Cortex of kidney (tissue), 1 donor: ENCODE measurements at places on chromosomes 2 and 18.

DNA sequence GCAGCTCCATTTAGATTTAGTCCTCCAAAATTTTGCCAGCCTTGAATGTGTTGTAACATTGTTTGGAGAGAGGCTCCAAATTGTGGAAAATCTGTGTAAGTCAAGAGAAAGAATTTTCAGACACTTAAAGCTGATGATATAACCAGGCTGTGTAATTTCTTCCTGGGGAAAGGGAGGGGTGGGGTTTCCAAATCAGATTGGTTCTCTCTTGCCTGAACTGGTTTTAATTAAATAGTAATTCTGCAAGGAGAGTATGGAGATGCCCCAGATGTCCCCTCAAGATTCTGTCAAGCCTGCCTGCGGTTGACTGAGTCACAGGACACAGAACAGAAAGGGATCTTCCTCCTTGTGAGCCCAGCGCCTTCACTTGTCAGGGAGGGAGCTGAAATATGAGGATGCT, 54.5 kb downstream of the C18orf63 start:
- DNase-seq: no peak

GRCh38 chr2:74464406-74464805, 776 bp downstream of the MOGS start:
- no peak for DNase-seq

GRCh38 chr2:191942090-191942738, 95.3 kb upstream of the CAVIN2 start:
- DNase-seq: no peak

- no peak for DNase-seq
Observed at GRCh38 chr18:40937386-40937785, 1017.6 kb upstream of the PIK3C3 start.

- no peak for DNase-seq
Observed at GRCh38 chr2:185970148-185970852, 231.7 kb downstream of the FSIP2 start.

DNA sequence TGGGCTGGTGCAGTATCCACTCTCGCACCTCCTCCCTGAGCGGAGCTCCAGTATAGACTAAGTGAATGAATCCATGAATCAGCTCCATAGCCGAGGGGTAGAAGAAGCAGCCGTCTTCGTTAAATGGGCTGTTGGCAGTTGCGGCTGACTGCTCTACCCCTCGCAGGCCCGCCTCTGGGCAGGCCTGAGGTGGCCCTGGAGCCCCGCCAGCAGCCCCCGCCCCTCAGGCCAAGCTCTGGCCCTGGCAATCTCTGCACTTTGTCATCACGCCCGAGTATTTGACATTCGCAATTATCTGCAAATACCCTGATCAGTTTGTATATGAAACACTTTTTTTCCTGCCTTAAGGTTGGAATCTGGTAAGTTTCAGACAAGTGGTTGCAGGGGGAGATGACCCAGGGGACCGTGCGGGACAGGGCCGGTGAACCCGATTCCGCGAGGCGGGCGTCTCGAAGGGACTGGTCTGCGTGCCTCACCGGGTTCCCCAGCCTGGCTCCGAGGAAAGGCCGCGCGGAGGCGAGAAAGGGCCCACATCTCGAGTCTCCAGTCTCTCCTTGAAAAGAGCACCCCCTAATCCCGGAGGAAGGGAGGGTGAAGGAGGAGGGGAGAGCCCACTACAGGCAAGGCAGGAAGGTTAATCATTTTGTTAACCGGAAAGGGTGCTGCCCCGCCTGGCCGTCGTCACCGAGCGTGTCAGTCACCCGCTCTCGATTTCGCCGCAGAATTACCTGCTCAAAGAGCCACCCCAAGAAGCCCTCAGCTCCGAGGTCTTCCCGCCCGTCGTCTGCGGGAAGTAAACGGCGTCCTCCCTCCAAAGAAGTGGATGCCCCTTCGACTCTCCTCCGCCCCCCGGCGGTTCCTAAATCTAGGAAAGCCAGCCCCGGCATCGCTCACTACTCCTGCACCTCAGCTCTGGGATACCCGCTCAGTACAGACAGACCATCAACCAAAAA, 11.1 kb upstream of the SATB2 start:
- DNase-seq: no peak

GRCh38 chr2:27006602-27007415, 26.0 kb upstream of the TMEM214 start:
- DNase-seq: no peak

DNA sequence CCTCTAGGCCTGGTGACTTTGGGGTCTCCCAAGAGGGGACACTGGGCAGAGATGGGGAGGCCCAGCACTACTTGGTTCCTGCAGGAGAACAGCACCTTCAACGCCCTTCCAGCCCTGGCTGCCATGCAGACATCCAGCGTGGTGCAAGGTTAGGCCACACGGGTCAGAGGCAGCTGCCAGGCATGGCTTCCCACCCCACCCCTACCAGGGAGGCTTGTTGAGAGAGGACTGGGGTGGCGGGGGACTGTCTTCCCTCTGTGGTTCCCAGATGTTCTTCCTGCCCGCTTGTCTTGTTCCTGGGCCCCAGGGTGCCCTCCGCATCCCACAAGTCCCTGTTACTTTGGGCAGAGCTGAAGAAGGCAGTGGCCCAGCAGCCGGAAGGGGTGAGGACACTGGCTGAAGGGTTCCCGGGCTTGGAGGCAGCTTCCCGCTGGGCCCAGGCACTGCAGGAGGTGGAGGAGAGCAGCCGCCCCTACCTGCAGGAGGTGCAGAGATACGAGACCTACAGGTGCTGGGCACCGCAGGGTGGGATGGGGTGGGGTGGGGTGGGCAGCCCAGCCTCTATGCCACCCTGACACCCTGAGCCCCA, 4.5 kb downstream of the PROM2 start:
- DNase-seq: no peak

DNA sequence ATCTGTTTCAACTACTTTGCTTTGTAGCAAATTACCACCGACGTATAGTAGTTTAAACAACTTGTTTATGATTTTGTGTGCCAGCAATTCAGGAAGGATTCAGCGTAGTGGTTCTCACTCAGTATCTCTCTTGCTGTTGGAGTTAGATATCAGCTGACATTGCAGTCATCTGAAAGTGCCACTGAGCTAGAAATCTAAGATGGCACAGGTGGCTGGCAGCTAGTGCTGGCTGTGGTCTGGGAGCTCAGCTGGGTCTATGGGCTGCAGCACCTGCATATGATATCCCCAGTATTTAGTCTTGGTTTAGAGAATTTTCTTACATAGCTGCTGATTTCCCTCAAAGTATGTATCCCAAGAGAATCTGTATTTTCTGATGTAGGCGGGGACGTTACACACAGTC, 235.6 kb downstream of the SCG2 start:
- DNase-seq: no peak

DNA sequence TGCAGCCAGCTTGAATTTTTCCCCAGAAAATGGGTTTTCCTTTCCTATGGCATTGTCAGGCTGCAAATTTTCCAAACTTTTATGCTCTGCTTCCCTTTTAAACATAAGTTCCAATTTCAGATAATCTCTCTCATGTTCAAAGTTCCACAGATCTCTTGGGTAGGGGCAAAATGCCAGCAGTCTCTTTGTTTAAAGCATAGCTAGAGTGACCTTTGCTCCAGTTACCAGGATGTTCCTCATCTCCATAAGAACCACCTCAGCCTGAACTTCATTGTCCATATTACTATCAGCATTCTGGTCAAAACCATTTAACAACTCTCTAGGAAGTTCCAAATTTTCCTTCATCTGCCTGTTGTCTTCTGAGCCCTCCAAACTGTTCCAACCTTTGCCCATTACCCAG, 68.3 kb downstream of the SGPP2 start:
- DNase-seq: no peak

GRCh38 chr2:195456771-195457170, 200.3 kb upstream of the SLC39A10 start:
- no peak for DNase-seq

DNA sequence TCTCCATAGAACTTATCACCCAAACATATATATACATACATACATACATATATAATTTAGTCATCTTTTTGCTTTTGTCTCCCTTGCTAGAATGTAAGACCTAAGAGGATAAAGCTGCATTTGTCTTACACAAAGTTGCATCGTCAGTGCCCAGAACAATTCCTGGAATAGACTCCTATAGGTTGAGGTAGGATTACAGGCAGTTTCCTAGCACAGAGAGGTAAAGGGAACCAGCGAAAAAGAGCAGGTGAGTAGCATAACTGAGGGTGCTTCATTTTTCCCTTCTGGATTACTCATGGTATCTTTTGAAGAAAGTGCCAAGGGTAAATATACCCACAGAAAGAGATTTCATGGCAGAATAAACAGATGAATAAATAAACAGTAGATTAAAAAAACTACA, 68.1 kb upstream of the AMMECR1L start:
- DNase-seq: no peak

DNA sequence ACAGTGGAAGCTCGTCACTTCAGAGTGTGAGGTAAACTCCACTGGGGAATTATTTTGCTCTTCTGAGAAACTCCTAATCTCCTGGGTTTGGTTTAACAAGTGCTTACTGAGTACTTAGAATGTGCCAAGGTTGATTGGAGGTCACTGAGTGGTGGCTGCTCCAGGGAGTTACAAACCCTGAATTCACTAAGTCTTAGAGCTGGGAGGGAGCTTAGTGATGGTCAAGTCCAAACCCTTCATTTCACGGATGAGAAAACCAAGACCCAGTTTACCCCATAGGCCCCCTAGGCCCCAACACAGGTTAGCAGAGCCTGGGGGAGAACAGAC, 52.0 kb downstream of the SLC4A5 start:
- DNase-seq: no peak

DNA sequence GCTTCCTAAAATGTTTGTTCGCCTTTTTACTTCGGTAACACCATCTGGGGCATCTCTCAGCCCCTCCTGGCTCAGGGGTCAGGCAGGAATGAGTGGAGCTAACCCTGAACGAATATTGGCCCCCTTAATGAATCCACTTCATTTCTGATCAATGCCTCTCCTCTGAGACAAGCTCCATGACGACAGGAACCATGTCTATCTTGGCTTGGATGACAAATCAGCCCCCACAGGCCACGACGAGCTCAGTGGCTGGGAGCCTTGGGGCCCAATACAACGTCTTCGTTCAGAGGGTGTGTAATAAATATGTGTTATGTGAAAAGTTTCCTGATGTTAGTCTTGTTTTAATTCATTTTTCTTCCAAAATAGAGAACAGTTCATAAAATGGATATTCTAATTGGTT, 133.0 kb downstream of the COL6A3 start:
- no peak for DNase-seq

DNA sequence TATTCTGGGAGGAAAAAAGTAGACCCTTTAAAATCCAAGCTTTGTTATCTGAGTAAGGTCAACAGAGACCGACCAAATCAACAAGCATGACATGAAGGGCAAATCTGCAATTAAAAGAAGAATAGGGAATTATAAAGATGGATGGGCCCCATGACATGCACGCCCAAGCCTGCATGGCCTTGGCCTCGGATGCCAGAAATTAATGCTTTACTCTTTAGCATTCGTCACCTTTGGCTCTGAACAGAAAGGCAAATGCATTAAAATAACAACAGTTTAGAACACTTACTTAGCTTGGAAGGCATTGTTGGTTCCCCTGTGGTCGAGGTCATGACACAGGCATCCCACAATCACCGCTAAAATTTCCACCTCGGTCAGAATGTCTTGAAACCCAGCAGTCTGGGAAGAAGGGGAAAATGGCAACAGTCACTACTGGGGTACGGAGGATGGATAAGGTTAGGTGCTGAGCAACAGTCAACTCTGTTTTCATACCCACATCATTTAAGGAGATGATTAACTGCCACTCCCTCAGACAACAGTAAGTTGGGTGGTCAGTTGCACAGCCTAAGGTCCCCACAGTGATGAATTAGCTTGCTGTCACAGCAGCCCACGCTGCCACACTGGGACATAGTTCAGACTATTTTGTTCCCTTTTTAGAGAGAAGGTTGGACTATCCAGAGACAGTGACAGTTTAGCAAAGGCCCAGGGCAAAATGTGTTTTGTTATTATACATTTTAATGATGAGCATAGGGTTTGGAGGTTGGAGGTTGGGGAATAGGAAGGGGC, 319.1 kb downstream of the AGPS start:
- DNase-seq: no peak

GRCh38 chr2:35468245-35468644, 887.3 kb upstream of the CRIM1 start:
- no peak for DNase-seq

GRCh38 chr2:4214444-4215205, 511.2 kb downstream of the DCDC2C start:
- no peak for DNase-seq

DNA sequence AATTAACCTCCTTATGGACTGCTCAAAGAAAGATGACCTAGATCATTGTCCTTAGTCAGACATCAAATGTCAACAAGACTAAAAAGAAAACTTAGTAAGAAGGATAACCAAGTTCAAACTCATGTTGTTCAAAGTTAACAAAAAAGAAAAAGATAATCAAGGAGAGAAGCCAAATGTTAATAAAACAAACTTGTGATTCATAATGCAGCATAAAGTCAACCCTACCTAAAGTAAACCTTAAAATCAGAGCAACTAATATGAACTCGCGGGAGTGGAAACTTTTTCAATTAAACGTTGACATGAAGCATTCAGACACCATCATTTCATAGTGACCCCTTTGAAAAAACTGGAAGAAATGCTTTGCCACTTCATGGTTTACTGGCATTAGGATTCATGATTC, 52.9 kb downstream of the DNER start:
- DNase-seq: no peak
